ENCODE measurements at places on chromosomes 2 and 18.

DNA sequence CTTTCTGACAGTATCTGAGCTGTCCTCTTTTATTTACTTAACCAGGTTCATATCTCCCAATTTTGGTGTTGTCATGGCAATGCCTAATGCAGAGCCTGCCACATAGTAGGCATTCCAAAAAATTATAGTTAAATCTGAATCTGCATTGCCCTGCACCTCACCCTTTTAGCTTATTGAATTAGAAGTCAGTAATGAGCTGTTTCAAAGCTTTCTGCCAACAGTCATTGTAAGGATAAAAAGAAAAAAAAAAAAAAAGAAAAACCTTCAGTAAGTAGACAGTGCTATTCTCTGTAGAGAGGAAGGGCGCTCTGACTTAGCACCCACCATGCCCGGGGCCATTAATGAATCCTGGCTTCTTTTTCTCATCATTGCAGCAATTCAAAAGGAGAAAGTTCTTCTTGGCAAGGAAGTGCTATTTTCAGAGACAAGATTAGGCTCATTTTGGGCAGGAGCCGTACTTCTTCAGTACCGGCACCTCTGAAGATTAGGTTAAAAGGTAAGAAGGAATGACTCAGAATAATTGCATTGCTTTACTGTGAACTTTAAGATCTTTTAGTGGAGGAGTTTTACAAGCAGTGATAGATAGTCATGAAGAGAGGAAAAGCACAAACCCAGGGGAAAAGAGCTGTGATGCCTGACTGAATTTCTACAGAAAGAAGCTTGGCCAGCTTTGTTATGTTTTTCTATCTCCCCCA is 2041.2 kb upstream of the PIK3C3 start:
- no peak for DNase-seq

DNA sequence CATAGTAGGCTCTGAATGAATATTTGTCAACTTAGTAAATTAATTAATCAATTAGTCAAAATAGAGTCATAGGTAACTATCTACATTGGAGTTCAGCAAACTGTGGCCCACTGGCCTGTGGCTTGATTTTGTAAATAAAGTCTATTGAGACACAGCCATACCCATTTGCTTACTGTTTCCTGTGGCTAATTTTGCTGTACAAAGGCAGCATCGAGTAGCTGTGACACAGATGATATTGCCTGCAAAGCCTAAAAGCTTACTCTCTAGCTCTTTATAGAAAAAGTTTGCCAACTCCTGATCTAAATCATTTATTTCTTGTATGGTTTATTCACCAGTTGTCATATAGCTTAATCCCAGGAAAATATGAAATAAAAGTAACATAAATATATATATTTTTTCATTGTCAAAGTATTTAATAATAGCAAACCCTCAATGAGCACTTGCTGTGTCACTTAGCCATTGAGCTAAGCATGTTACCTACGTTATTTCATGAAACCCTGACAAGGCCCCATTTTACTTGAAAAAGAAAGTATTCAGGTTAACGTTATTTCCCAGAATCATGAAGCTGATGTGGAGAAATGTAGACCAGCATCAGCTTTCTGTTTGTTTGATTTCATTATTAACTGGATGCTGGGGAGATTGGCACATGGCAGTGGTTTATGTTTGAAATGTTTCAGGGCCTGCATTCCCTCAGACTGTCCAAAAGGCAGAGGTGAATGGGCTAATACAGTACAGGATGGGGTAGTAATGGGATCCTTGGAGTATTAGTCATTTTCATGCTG is 69.6 kb downstream of the ICOS start:
- no peak for DNase-seq

DNA sequence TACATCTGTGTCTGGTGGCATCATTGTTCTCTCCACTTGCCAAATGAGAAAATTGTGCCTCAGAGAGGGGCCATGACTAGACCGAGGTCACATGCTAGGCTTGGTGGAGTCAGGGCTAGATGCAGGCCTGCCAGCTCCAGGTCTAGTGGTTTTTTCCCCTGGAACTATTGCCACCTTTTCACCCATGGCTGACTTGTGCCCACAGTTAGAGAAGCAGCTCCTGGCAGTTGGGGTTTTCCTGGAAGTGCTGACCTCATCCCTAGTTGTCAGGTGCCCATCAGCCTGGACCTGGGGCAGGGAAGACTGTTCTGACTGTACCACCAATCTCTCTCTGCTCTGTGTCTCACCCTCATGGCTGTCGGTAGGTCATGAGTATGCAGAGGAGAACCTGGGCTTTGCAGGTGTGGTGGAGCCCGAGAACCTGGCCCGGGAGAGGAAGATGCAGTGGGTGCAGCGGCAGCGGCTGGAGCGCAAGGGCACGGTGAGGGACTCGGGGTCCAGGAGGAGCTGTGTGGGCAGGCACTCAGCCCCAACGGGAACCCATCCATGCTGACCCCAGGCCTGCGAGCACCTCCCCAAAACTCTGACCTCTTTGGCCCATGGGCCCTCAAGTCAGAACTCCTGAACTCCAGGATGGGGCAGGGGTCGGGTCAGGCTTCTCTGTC is 12.4 kb upstream of the CATIP start:
- DNase-seq = no peak

DNA sequence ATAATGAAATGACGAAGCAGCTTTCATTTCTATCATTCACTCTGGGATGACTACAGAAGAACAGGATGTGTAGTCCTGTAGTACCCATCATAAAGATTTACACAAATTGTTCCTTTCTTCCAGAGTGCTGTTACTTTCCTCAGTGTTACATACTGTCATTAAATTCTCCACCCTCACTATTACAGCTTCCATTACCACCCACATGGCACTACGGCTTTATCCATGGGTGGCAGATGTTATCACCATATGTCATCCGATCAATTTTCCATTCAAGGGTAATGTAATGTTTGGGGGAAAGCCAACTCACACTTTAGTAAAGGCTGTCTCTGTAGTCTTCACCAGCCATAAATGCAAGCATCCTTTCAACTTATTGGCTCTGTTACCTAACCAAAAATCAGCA is 7.1 kb upstream of the CSRNP3 start:
- DNase-seq = no peak

- DNase-seq = no peak
Measured at GRCh38 chr2:168328421-168328820, 81.0 kb upstream of the STK39 start.

GRCh38 chr2:209638346-209638745 is 133.3 kb upstream of the UNC80 start:
- DNase-seq = no peak

DNA sequence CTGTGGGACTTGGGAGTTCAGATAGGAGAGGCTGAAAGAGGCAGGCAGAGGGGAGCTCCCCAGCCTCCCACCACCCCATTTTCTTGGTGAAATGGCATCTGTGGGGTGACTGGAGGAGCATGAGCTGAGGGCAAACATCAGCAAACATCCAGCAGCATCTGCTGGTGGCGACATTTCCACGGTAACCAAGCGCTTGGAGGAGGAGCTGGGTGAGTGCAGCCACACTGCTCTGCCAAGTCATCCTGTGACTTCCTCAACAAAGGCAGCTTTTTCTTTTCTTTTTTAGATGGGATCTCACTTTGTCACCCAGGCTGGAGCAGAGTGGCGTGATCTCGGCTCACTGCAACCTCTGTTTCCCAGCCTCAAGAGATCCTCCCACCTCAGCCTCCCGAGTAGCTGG is 5.6 kb downstream of the TXNL4A start:
- DNase-seq = peak; percentile 30

DNA sequence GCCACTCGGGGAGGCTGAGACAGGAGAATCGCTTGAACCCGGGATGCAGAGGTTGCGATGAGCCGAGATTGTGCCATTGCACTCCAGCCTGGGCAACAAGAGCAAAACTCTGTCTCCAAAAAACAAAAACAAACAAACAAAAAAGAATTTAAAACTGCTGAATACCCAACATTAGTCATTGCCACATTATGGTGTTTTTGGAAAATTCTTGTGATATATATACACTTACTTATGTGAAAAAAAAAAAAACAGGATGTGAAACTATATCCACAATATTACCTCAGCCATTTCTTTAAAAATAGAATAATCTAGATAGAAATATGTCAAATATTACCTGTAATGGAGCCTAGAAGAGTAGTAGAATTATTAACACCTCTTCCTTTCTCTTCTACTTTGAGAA is 288.3 kb upstream of the FN1 start:
- DNase-seq = no peak

- DNase-seq = no peak
Measured at GRCh38 chr2:172100080-172100934, 2.4 kb downstream of the DLX2 start.

DNA sequence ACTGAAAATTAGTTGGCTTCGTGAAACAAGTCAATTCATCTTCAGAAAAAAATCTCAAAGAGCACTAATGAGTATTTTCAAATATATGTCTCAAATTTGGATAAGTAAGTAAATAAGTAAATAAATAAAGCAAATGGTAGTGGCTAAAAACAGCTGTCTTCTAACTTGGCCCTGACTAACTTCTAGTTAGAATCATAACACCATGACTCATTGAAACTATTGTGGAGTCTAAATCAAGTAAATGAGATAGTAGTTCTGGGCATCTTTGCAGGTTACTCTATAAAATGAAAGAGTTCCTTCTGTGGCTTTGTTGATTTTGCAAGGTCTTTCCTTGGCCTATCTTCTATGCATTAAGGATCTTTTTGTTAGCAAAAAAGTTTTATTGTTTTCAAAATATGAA is 110.7 kb downstream of the SLC8A1 start:
- DNase-seq = no peak

GRCh38 chr2:233384015-233384414 is 29.7 kb downstream of the DGKD start:
- no peak for DNase-seq

DNA sequence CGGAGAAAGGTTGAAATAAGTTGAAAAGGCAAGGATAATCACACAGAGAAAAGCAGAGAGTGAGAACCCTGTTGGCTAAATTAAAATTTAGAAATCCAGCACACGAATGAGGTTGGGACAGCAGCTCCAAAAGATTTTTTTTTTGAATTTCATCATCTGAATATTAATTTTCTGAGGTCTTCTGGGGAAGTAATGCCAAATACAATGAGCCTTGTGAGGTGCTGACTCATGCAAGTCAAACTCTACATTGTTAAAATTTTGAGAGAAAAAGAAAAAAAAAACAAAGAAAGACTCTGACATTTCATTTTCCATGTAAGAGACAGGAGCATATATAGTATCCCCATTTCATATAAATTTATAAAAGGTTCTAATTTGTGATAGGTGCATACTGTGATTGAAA is 614.2 kb upstream of the CDH2 start:
- DNase-seq = peak; percentile 18

- DNase-seq = no peak
Measured at GRCh38 chr2:207974216-207974605, 51.1 kb downstream of the PLEKHM3 start.

DNA sequence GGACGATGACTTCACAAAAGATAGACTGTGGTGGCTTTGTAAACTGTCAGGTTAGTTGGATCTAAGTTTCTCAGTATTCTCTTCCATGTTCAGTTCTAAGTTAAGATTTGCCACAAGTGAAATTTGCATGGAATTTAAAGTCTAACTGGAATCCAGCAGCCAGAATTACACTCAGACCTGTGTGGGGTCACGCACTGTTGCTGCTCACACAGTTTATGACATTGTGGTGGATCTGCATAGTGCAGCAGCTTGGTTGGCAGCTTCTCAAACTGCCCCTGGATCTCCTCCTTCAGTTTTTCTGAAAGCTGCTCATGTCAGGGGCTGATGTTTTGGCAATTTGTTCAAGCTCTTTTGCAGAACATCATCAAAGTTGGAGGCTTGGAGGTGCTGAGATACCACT is 228.1 kb upstream of the KCNJ3 start:
- DNase-seq = no peak

- no peak for DNase-seq
Measured at GRCh38 chr18:74825460-74825859, 227.8 kb downstream of the ZNF407 start.

DNA sequence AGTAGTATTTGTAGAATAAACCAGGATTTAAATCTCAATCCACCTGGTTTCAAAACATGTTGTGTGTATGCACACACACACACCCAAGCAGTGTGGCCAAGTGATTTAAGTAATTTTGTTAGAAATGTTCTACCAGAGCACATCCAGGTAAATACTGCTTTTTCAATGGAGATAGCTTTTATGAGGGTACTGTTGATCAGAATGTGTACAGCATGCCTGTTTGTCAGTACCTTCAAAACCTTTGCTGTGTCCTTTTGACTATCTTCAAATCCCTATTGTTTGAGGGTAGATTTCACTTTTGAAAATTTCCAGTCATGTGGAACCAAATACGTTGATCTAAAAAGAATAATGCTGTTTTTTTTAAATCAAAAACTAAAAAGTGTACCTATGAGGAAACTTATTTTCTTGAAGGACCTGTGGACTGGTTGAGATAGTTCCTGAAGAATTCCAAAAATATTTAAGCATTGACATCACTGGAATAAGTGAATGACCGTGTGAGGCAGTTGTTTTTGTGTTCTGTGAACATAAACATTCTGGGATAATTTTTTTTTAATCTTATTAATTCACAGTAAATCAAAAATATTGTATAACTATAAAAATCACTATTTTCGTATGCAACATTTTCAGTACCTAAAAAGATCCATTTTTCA is 70.9 kb downstream of the PTRHD1 start:
- no peak for DNase-seq

DNA sequence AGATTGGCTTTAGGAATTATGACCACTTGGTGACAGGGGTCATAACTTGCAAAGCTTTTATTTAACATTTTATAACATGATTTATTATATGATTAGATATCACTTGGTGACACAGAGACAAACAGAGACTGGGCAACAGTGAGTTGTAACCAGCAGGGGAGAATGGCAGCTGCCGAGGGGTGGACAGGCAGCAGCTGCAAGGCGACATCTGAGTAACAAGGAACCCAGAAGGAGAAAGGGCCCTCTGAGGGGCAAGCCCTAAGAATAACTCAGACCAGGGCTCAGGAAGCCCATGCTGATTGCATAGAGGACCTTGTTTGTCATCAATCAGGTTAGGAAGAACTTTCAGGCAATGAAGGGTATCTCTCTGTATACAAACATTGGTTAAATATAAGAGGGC is 339.9 kb upstream of the SOX11 start:
- DNase-seq = no peak

DNA sequence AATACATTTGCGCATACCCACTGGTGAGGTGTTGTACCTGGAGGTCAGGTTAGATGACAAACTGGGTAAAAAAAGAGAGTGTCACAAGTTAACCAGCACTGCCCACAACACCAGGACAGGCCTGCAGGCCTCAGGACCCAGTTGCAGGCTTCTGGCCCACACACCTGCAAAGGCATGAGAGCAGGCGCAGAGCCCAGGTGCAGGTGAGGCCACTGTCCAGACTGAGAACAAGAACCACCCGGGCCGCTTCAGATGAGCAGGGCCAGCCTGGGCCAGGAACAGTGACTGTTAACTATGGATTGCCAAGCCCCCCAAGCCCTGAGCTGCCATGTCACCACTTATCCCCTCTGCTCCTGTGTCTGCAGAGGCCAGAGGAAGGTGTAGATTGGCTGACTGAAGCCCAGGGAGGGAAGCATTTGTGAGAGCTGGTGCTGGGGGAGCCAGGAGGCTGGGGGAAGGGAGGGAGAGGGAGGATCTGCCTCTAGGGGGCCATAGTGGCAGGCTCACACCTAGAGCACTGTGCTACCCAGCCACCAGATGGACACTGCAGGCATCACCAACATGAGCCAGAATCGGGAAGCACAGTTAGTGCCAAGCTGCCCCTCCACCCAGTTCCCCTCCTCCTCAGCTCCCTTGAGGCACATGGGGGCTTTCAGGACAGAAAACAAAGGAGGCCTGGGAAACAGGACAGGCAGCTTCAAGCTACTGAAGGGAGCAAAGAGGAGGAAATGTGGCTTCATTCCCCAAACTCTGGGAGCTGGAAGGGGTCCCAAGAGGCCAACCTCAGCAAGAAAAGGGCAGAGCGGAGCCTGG is 35.4 kb downstream of the SFXN5 start:
- DNase-seq = no peak

- peak; percentile 69 for DNase-seq
Measured at GRCh38 chr2:114127372-114127771, 237.5 kb downstream of the ACTR3 start.

Data from AG10803 (cell line).